ENCODE measurements at places on chromosomes 16 and 17.

- no peak for DNase-seq
These were observed 42.8 kb downstream of the CDK5R1 start for GRCh38 chr17:32529604-32530003.

- no peak for DNase-seq
These were observed 32.1 kb downstream of the MAP1LC3B start for GRCh38 chr16:87424266-87424665.

DNA sequence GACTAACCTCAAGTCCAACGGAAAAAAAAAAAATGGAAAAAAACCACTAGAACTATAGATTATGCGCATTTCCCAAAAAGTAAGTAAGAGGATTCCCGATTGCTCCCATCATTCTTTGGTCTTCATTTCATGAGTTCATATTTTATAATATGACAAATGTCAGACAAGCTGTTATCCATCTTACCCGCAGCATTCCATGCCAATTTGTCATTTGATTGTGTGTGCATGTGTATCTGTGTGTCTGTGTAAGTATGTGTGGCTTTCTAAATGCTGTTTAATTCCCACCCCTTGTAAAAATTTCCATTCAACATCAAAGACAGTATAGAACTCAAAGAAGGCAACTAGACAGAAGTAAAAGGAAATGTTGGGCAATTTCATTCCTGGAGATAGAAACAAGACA lies 434.1 kb downstream of the CDH11 start:
- no peak for DNase-seq

DNA sequence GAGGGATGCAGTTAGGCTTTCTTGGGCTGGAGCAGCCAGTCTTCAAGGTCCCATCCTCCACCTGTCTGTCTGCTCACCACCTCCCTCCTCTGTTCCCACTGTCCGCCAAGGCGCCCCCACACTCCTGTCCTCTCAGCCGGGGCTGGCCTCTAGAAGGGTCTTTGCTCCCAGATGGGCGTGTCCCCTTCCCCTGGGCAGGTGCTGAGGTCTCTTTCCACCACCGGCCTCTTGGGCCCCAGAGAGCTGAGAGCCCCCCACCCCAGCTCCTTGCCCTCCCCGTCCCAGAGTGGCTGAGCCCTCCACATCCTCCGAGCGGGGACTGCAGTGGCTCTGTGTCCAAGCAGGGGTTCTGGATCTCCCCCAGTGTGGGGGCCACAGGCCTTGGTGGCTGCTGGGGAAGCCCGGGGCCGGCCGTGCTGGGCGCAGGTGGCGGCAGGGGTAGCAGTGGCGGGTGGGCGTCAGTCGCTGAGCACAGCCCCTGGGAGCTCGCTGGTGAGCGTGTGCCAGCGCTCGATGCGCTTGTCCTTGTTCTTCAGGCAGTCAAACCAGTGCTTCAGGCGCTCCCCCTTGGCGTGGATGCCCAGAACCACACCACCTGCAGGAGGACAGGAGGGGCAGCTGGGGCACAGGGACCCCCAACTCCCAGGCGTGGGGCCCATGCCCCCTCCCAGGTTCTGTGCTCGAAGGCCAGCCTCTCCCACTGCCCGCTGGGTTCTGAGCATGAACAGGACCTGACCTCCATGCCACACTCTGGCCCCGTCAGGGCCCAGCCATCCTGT lies 9.8 kb downstream of the SCGB1C2 start:
- DNase-seq = peak; percentile 44

DNA sequence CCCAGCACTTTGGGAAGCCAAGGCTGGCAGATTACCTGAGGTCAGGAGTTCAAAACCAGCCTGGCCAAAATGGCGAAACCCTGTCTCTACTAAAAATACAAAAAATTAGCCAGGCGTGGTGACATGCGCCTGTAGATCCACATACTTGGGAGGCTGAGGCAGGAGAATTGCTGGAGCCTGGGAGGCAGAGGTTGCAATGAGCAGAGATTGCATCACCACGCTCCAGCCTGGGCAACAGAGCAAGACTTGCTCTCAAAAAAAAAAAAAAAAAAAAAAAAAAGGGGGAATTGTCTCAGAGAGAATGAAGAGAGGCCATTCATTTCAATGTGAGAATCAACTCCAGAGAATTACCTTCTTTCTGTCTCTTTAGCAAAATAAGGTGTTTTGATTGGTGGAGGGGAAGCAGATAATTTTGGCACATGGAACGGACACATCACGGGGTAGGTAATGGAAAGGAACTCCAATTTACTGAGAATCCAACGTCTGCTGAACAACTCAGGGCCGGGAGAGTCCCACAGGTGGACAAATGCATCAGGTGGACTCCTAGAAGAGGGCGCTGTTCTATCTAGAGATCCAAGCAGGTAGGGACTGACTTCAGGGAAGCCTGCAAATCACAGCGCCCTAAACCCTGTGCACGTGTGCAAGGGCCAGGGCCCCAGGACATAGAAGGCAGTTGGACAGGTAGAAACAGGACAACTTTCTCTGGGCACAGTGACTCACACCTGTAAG lies 77.5 kb downstream of the BMERB1 start:
- DNase-seq = no peak

GRCh38 chr16:49528866-49529288 lies 155.3 kb downstream of the C16orf78 start:
- no peak for DNase-seq

- no peak for DNase-seq
These were observed 8.7 kb upstream of the TBX4 start for GRCh38 chr17:61443475-61443882.

GRCh38 chr16:10168258-10168657 lies 14.0 kb downstream of the GRIN2A start:
- DNase-seq = no peak

DNA sequence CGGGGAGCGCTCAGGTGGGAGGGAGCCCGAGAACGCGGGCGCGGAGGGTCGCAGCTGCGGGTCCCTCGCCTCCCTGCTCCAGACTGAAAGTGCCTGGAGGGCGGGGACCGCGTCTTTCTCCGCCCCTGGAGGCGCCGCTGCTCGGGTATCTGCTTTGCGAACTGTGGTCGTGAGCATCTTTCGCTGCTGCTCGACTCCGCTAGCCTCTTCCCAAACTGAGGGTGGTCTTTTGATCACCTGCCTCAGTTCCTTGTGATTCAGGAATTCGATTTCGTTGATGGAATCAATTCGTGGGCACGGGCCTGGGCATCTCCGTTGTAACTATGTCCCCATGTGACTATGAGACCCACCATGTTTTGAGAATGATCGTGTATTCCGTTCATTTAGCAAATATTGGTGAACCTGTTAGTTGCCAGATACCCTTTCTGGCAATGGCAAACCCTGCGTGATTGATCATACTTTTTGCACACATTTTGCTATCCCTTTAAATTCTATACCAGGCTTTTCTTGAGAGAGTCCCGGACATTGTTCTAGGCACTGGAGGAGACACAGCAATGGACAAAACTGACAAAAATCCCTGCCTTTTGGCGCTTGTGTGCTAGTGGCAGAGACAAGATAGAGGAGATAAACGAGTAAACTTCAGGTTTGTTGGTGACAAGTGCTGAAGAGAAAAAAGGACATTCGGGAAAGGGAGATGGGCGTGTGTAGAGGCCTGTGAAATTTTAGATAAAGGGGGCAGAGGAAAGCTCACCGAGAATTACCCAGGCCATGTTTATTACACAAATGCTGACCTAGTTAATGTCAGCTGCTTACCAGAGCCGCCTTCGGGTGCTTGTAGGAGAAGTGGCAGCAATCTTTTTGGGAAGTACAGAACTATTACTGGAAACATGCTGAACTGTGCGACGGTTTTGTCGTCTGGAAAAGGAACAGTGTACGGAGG lies 948 bp downstream of the UTP18 start:
- DNase-seq = no peak

DNA sequence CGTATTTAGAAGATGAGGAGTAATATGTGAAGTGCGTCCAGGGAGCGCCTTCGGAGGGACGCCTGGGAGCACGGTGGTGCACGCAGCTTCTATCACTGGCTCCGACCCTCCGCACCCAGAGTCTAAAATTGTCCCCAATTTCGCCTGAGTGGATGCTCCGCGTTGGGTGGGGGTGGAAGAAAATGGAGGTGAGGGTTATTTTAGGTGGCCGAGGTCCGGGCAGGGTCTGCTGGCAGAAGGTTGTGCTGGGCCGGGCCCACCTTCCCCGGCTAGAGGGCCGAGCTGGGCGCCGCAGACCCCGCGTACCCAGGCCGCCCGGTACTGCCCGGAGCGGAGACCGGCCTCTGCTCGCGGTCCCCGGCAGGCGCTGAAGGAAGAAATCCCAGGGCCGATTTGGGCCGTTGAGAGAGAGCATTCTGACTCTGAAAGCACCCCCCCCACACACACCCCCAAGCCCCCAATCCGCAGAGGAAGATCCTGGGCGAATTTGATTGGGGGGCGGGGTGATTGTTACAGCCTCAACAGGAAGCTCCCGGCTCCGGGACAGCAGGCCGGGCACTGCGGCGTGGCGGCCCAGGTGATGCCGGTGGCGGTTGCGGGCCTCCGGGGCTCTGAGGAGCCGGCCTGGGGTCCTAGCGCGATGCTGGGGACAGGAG lies 3.0 kb downstream of the BAHCC1 start:
- DNase-seq = no peak

DNA sequence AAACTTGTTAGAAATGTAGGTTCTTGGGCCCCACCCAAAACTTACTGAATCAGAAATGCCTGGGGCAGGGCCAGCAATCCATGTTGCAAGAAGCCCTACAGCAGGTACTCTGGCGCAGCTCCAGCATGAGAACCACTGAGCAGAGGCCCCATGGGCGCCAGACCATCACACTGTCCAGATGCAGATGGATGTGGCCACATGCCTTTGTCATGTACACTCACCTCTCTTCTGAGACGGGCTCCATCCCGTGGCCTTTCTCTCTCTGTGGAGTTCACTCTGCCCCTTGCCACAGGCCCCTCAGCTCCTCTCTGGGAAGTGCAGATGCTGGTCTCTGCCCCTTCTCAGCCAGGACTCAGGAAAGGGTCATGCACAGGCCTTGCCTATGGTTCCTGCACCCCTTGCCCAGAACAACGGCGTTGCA lies 2.3 kb upstream of the CCNF start:
- DNase-seq = no peak

DNA sequence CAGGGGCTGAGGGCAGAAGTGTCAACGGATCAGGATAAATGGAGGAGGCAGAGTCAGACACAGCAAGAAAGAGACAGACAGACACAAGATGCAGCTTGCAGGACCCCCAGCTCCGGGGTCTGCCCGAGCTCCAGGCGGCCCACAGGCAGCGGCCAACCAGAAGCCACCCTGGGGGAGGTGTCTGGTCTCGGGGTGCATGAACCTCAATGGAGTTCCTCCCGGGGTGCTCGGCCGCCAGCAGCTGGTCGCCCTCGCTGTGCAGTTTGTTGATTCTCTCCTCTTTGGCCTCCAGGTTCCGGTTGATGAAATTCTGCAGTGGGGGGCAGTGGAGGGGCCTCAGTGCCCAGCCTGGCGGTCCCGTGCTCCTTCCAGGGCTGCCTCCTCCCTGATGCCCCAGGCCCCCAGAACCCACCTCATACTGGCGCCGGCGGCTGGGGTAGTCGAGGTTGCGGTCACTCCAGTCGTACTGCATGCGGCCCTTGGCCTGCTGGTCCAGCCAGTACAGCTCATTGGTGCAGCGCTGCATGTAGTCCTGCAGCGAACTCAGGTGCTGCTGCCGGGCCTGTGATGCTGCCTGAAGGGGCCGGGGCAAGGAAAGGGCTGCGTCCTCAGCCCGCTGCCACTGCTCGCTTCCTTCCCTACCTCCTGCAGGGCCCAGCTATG lies 38.0 kb downstream of the PPL start:
- DNase-seq = no peak

Measured in activated CD8-positive, alpha-beta memory T cell treated with anti-CD3 and anti-CD28 coated beads, Interleukin-2, amount 50 U/mL, for 48 hours (primary cell).